WERI-Rb-1 (cell line): ENCODE measurements at places on chromosomes 2 and 18.

DNA sequence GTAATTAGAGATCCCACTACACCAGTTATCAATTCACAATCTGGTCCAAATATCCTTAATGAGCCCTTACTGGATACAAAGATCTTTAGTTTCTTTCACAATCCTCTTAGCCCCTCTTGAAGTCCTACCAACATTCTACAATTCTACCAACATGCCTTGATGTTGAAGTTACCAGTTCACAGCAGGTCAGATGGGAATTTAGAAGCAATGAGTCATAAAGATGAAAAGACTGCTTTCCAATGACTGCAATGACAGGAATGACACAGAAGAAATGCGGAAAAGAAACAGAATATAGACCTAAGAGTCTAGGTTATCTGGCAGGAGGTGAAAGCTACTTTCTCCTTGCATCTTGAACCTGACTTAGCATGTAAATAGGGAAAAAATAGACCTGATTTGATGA lies 24.5 kb downstream of the RTTN start:
- no peak for DNase-seq

DNA sequence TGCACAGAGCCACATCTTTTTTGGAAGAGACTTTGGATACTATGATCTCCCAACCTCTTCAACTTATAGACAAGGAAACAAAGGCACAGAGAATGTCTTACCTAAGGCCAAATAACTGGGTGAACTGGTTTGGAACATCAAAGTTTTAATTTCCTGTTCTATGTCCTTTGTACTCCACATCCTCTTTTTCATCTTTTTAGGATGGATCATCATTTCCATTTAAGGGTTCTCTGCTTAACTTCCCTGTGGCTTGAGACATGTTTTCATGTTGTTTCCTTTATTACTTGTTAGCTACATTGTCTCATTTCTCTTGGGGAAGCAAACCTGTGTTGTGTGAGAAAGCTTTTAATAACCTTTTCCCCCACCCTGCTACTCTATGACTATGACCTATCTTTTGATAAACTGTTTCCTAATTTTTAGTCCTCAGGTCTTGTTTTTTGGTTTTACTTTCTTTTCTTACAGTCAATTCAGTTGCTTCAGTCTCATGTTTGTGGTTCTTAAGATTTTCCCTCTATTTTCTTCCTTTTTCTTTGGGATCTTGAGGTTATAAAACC lies 22.5 kb upstream of the RMND5A start:
- DNase-seq = no peak

DNA sequence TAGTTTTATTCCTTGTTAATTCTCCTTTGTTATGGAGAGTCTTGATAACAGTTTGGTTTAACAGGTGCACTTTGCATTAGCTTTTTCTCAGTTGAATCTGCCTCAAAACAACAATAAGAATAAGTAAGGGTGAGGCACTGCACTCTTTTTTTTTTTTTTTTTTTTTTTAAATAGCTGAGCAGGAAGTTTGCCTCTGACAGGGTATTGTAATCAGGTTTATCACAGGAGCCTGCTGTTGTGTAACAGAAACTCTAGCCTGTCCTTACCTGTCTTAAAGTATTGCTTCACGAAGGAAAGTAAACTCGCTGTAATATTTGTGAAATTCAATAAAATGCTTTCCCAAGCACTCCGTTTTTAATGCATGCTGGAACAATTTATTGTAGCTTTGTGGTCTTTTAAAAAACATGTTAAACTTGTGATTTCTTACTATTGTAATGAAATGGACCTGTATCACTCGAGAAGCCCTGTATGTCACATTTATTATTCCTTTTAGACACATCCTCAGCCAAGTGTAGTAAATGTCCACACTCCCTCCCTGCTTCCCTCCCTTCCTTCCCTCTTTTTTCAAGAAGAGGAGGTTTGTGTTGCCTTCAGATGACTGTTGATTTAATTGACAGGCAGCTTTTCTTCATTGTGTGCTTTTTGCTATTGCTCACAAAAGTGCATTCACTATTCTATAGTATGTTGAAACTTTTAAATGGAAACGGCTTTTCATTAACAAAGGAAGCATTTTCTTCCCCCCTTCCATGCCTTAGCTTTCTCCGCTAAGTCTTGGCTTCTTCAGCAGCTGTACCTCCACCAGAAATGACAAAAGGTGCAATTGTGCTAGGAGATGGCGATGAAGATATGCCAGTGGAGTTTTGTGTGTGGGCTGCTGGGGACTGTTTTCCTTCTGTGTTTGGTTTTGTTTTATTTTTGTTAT lies 52.7 kb downstream of the TAF1B start:
- DNase-seq = no peak

- DNase-seq = no peak
These were observed 30.8 kb upstream of the RALBP1 start for GRCh38 chr18:9444549-9444948.

- no peak for DNase-seq
These were observed 413.2 kb upstream of the LRATD1 start for GRCh38 chr2:14219306-14219705.

DNA sequence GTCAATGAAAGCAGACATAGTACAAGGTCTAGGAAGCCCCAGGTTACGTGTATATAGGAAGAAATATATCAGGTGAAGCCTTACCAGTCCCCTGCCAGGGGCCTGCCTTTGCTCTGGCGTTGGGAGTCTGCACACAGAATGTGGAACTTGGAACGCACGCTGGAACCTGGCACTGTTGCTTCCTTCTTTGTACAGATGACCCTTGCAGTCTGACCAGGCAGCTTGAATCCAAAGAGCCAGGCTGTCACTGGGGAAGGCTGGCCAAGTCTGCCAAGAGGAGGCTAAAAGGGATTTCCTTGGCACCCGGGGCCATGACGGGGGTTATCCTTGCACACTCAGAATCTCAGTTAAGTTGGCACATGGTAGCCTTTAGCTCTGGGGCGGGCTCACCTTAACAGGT lies 39.5 kb downstream of the TMEM247 start:
- no peak for DNase-seq

DNA sequence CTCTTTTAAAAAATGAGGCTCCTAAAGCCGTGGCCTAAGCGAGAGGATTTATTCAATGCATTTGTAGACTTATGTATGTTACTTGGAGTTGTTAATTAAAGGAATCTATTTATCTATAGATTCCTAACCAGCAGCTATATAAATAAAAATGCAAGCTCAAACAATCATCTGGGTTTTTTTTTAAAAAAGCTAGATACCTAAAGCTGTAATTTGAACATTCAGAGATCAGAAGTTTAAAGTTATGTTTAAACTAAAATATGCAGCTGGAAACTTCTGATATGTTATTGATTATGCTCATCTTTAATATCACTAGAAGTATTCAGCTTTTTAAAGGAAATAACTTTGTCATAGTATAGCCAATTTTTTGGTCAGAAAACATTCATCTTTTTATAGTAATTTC lies 1.0 kb downstream of the MEIS1 start:
- no peak for DNase-seq

GRCh38 chr18:48798334-48799245 lies 152.2 kb downstream of the SMAD7 start:
- peak; percentile 43 for DNase-seq

GRCh38 chr2:27095745-27096651 lies 9.4 kb downstream of the KHK start:
- DNase-seq = peak; percentile 73

DNA sequence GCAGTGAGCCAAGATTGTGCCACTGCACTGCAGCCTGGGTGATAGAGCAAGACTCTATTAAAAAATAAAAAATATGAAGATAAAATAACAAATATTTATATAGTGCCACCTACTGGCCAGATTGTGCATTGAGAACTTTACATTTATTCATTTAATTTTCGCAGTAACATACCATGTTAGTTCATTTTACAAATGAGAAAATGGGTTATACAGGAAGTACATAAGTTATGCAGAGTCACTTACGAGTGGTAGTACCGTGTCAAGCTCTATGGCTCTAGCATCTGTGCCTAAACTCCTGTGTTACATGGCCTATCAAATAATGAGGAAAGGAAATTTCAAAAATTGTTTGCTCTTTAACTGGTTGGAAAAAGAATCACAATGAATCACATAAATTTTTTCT lies 27.9 kb downstream of the RIF1 start:
- no peak for DNase-seq

DNA sequence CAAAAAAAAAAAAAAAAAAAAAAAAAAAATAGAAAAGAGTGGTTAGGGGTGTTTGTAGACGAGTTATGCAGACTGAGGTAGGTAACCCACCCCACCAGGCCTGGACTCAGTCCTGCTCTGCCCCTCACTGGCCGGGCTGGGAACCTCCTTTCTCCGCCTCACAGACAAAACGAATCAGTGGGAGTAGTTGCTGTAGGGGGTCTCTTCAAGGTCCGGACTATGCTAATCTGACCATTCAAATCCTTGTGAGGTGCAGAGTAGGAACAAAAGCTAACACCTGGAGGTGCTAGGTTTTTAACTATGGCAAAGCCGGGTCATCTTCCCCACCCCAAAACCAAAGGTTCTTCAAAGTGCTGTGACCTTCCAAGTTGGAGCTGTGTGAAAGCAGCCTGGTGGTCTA lies 223.7 kb downstream of the SLC4A3 start:
- no peak for DNase-seq

DNA sequence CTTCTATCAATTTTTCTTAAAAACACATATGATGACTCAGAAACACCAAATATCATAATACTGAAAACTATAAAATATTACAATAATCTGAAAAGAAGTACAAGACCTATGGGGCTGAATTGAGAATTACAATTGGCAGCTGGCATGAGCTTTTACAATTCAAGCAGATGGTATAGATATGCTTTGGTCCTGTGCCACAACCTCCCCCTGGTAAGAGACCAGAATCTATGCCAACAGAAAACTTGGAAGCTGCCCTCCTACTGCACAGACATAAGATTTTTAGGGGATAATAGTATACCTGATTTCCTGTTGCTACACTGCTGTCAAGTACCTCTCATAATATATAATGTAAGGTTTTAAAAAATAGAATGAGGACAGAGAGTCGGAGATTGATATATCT lies 46.8 kb upstream of the CDH7 start:
- no peak for DNase-seq

DNA sequence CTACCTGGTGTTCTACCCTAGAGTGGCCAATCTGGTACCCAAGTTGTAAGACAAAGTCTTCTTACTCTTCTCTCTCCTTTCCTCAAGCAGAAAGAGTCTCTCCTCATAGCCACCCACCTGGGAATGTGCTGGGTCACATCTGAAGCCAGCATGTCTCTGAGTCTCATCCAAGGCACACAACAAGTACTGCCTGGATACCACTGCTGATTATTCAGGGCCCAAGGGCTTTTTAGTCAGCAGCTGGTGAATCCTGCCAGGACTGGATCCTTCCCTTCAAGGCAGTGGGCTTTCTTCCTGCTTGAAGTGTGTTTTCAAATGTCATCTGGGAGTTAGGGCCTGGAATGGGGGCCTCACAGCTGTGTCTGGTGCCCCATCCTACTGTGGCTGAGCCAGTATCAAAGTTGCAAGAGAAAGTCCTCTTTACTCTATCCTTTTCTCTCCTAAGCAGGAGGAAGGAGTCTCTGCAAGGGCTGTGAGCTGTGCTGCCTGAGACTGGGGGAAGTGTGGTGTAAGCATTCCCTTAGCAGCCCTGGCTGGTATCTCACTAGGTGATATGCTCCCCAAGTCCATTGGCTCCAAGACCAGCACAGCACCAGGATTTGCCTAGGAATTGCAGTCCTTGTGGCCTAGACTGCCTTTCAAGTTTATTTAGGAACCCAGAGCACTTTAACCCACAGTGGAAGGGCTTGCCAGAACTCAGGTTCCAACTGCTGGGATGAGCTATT lies 27.2 kb downstream of the OXER1 start:
- DNase-seq = no peak

DNA sequence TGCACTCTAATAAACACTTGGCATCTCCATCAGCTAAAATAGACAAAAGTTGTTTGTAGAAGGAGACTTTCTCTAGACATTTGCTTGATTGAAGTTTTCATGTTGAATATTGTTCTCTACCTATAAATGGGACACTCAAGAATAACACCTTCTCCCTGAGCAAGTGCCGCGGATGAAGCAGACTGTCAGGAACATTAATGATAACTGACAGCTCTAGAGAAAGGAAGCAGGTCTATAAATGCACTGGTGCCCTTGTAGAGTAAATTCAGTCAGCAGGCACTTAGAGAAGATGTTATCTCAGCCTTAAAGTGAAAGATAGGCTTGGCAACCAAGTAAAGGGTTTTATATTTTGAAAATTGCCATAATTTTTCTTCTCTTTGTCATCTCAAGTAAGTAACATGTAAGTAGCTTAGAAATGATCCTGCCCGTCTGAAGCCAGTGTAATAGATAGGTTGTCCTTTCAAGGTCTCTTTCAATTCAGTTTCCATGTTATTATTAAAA lies 224.6 kb downstream of the ARL6IP6 start:
- no peak for DNase-seq

GRCh38 chr2:28206762-28207161 lies 185.9 kb upstream of the FOSL2 start:
- DNase-seq = no peak

DNA sequence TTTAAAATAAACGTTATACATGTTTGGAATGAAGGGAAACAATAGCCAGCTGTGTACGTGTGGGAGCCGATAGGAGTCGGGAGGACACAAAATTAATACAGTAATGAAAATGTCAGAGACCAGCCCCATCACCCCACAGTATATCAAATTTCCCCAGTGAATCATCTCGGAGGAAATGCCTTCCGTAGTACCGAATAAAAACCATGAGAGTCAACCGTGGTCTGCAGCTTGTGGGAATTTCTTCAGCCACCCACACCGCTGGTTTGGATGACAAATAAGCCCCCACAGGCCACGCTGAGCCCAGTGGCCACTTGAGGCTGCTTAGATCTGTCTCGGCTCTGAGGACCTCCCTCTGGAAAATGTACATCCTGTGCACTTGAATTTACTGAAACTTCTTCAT lies 133.7 kb downstream of the COL6A3 start:
- no peak for DNase-seq

GRCh38 chr2:186101616-186102015 lies 363.0 kb downstream of the FSIP2 start:
- no peak for DNase-seq

- DNase-seq = no peak
These were observed 9.3 kb upstream of the PSMD1 start for GRCh38 chr2:231047274-231047922.

- DNase-seq = no peak
These were observed 159.2 kb downstream of the SOX11 start for GRCh38 chr2:5851410-5851809.

- DNase-seq = no peak
These were observed 20.0 kb downstream of the STEAP3 start for GRCh38 chr2:119243621-119244020.

GRCh38 chr18:75480487-75480886 lies 53.0 kb upstream of the SMIM21 start:
- no peak for DNase-seq

GRCh38 chr18:58208207-58208932 lies 164.3 kb downstream of the NEDD4L start:
- DNase-seq = no peak

DNA sequence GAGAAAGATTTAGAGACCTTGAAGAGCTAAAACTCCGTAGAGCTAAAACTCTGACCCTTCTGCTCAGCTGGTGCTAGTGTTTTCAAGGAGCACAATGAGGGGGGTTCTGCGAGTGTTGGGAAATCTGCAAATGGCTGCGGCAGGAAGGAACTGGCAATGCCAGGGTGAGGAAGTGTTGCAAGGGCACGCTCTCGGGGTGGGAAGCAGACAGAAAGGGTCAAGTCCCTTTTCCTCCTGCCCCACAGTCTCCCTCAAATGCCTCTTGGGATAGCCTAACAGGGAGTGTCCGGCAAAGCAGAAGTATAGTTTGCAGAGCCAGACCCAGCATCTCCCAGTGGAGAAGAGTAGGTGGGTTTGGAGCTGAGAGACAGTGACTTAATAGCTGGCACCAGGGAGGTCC lies 60.5 kb downstream of the NCAPH start:
- no peak for DNase-seq
